Stimulated activated CD4-positive, alpha-beta T cell treated with anti-CD3 and anti-CD28 coated beads, Interleukin-1b, Interleukin-23, amount 100 ng/mL, for 24 hours (primary cell): ENCODE measurements at places on chromosomes 13 and 19.

- no peak for DNase-seq
Measured at GRCh38 chr19:19055701-19056100, 8.1 kb upstream of the SLC25A42 start.

GRCh38 chr13:31885994-31886393 is 145.6 kb upstream of the FRY start:
- DNase-seq: no peak

DNA sequence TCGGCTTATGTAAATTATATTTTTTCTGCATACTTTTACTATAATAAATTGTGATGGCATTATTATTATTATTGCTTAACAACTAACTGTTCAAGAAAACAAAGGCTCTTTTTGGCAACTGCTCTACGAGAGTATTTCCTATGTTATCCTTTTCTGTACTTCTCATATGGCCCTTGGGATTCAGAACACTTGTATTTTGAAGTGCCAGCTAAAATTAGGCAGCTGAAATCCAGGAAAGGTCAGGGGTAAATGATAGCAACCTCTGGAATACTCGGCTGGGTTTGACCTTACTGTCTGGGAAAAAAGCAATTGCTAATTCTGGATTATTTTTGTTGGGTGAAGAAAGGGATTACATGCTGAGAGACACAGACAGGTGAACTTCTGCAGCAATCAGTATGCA is 23.9 kb downstream of the EDNRB start:
- no peak for DNase-seq

- no peak for DNase-seq
Measured at GRCh38 chr13:88031980-88032559, 360.9 kb downstream of the SLITRK5 start.

GRCh38 chr19:9797871-9798270 is 21.0 kb downstream of the FBXL12 start:
- DNase-seq: no peak

- no peak for DNase-seq
Measured at GRCh38 chr19:31113293-31113692, 235.9 kb downstream of the TSHZ3 start.

GRCh38 chr19:38173291-38174041 is 50.6 kb downstream of the DPF1 start:
- DNase-seq: no peak

DNA sequence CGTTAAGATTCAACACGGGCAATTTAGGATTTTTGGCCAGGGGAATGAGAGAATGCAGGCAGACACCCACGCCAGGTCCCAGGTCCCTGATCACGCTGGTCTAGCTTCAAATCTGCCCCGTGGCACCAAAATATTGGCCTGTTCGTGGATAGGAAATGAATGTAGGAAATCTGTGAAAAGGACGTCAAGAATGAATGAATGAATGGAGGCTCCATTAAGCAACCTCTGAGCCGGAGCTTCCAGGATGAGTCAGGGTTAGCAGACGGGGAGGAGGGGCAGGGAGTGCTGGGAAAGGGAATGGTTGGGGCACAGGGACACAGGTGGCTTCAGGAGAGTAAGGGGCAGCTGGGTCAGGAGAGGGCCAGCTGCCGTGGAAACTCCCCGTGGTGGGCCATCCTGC is 4.2 kb downstream of the SULT2B1 start:
- DNase-seq: no peak
